ENCODE measurements at places on chromosomes 12 and 14. TPM values are rescaled to one million over a fixed set of nuclear protein-coding genes. Genes with fewer than 3 reads are reported as not detected.

The FAM90A1 gene
- 3.8 TPM for polyA plus RNA-seq

The PLCZ1 gene
- polyA plus RNA-seq: 1.3 TPM

The LAG3 gene
- polyA plus RNA-seq: 1.9 TPM

The JPH4 gene
- 8.9 TPM for polyA plus RNA-seq

The SOAT2 gene
- polyA plus RNA-seq: 1.6 TPM

The HPD gene
- polyA plus RNA-seq: 2.6 TPM

The ATF7 gene
- polyA plus RNA-seq: 52.4 TPM
